Left renal cortex interstitium (tissue), 4 donors: ENCODE measurements at places on chromosomes 1 and 21. TPM values are rescaled to one million over a fixed set of nuclear protein-coding genes. Genes with fewer than 3 reads are reported as not detected.

PROK1 gene
- polyA plus RNA-seq = 0.60 TPM

RNU1-1 gene
- polyA plus RNA-seq = not detected

SH2D2A gene
- polyA plus RNA-seq = 1.6 TPM

LCE1A gene
- not detected for polyA plus RNA-seq

IGSF3 gene
- polyA plus RNA-seq = 29.4 TPM

DNA sequence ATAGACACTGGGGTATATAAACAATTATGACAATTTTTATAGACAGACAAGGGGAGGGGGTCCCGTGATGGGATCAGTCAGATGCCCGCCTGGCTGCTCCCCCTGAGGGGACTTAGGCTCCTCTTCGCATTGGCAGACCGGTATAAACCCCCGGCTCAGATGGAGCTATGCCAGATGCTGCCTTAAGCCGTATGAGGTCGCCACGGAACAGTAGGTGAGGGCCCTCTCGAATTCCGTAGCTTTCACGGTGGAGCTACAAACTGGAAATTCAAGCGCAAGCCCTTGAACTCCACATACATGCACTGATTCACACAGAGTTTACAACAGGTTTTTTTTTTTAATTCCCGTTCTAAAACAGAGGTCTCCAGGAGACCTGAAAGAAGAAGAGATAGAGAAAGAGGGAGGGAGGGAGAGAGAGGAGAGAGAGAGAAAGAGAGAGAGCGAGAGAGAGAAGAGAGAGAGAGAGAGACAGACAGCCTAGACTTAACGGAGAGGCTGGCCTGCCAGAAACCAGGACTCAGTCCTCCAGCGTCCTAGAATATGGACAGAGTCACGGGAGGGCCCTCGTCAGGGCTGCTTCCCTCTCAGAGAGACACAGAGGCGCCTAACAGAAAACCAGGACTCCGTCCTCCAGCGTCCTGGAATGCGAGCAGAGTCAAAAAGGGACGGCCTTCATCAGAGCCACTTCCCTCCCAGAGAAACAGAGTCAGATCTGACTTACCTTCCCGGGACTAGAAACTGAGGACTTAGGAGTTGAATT lies 24.4 kb upstream of the TMEM54 start:
- no peak for DNase-seq

DNA sequence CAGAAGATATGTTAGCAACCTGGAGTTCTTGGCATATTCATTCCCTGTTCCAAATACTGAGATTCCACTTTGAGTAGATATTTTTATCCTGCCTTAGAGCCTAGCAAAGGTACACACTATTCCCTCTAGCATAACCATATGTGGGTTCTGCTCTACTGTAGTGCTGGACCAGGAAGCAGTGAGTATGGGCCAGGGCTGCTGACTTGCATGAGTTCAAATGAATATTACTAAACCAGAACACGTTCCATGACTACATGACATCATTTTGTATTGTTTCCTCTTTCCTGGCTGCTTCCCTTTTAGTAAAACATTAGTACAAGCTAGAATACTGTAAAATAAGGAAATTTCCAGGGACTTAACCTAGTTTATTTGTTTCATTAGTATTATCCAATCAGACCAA lies 41.1 kb downstream of the TNFSF18 start:
- DNase-seq = no peak

GRCh38 chr1:233113009-233113879 lies 162.8 kb downstream of the NTPCR start:
- peak; percentile 62 for DNase-seq

PLD5 gene
- polyA plus RNA-seq = 1.2 TPM

DNA sequence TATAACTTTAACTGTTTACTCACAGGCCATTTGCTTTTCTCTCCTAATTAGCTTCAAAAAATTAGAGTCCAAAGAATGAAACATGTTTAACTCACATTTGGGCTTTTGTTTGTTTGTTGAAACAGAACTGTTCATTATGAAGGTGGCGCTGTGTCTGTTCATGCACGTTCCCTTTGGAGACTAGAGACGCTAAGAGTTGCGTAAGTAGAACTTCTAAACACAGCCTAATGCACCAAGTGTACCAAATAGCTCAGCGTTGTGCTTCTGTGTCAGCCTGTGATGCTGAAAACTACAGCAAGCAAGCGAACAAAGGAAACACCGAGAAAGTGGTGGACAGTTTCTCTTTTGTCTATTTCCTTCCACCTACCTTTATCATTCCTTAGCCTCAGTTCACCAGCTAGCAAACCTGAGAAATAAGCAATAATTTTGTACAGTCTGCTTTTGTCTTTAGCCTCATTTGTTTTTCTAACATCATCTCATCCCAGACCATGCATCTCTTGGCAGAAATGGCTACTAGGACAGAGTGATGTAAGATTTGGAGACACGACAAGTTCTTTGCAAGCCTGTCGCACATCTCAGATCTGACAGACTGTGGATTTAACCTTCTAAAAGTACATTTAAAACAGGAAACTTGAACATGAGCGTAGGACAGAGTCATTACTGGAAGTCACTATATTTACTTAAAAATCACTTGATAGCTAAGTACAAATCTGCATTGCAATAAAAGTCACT lies 375.1 kb downstream of the RYR2 start:
- no peak for DNase-seq

FAM229A gene
- polyA plus RNA-seq = 9.5 TPM
